ENCODE measurements at places on chromosomes 5 and 9.
A peak's percentile ranks its signal among the peaks of the same experiment; 100 is the strongest.

GRCh38 chr5:169702693-169703481 lies 65.8 kb downstream of the DOCK2 start:
- DNase-seq: no peak

DNA sequence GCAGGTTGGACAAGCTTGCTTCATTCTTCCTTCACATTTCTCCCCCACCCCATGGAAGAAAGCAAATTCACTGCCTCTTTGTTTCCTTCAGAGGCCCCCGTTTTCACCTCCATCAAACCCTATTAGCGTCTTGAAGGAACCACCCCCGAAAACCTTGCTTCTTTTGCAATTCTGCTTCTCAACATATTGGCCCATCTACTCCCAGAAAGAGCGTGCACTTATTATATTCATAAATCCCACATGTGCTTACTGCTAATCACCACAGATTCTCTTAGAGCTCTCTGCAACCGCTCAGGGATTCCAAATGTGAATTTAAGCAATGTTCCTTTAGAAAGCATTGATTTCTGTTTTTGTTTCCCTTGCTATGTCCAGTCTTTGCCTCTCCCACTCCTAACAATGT lies 1.1 kb downstream of the F2RL2 start:
- no peak for DNase-seq

- no peak for DNase-seq
These were observed 84.1 kb downstream of the SNX18 start for GRCh38 chr5:54601411-54602230.

- peak; percentile 73 for DNase-seq
These were observed 1.6 kb downstream of the FER start for GRCh38 chr5:108749128-108749861.

GRCh38 chr5:134590992-134591659 lies 41.5 kb downstream of the SAR1B start:
- no peak for DNase-seq

DNA sequence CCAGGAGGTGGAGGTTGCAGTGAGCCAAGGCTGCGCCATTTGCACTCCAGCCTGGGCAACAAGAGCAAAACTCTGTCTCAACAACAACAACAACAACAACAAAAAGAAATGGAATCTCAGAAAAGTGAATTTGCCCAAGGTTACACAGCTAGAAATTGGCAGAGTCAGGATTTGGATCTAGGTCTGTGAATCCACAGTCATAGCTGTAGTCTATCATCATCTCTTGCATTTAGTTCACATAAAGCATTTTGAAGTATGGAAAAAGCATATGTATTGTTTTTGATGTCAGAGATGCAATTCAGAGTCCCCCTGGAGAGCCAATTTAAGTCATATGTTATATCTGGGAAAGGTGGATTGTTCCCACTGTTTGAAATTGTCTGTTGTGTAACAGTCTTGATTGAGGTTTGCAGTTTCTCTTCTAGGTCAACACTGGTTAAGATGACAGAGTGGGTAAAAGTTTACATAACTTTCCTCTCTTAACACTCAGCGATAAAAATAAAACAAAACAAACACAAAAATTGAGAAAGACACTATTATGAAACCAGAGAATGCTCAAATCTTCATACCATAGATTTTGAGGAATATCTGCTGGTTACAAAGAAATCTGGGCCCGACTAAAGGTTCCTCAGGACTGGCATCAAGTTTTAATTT lies 21.5 kb upstream of the GPR21 start:
- no peak for DNase-seq

DNA sequence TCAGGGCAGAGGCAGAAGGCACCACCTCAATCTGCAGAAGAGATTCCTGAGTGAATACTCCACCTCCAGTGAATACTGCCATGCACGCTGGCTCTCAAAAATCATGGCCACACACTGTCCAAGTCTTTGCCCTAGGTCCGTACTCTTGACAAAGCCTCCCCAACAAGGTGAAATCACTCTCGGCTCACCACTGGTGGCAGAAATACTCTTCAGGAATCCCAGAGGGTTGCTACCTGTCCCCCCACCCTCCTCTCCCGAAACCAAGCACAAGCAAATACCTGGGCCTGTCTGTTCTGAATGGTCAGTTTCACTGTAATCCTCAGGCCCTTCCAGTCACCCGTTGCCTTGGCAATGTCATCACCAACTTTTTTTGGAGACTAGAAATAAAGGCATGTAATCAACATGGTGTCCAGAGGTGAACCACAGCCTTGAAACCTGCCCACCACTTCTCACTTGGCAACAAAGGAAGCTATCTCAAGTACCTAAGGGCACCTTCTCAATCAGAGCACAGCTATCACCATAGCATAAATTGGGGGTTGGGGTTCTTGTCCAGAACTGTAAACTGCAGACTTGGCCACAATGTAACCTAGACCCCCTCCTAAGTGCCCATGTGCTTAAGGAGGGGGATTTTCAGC lies 1.8 kb downstream of the RPL12 start:
- no peak for DNase-seq

DNA sequence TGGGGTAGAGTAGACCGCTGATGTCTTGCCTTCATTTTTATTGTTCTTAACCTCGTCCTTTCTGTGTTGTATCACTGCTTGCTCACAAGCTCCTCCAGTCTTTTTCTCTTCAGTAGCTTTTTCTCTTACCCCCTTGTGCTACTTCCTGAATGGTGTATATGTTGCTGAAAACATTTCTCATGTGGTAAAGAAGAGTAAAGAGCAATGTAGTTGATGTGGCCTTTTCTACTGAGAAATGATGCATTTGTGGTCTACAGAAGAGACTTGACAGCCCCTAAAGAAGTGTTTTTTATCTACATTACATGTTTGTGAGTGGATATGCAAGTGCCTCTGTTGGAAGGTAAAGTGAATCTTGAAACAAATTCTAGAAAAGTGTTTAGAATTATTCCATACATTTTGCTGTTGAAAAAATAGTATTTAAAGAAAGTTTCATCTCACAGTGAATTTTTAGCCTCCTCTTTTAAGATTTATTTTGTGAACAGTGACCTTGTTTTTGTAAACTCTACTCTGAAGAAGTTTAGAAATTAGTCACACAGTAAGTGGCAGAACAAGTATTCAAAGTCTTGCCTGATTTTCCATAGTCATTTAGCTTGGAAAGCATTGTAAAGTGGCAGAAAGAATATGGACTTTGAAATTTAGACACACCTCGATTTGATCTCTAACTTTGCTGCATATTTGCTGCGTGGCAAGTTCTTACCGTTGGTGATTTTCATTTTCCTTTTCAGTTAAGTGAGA lies 17.4 kb downstream of the CDC42SE2 start:
- no peak for DNase-seq

DNA sequence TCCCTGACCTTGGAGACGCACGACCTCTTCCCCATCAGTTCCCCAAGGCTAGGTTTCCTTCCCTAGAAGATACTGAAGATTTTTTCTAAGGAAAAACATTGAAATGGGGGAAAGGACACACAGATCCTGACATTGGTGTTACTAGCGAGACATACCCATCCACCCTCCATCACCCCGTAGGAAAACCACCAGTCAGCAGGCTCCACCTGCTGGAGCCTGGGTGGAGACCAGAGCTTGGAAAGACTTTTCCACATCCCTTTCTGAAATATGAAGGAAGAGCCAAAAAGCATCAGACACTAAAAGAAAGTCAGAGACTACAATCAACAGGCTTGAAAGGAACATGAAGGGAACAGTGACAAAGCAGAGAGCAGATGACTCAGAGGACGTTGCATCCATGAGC lies 638.0 kb downstream of the IRX1 start:
- DNase-seq: no peak

- DNase-seq: no peak
These were observed 1567.2 kb upstream of the WWC1 start for GRCh38 chr5:166724284-166724683.

GRCh38 chr9:137366891-137367381 lies 56.0 kb downstream of the EXD3 start:
- no peak for DNase-seq

- no peak for DNase-seq
These were observed 99.1 kb upstream of the PRRC1 start for GRCh38 chr5:127418367-127418766.

- DNase-seq: no peak
These were observed 245.8 kb downstream of the PJA2 start for GRCh38 chr5:109164001-109164400.

Measured in effector CD8-positive, alpha-beta T cell (primary cell).